Cerebellar nuclear complex (tissue), 1 donor: ENCODE measurements at places on chromosomes 3 and 15.
A peak's percentile ranks its signal among the peaks of the same experiment; 100 is the strongest.

DNA sequence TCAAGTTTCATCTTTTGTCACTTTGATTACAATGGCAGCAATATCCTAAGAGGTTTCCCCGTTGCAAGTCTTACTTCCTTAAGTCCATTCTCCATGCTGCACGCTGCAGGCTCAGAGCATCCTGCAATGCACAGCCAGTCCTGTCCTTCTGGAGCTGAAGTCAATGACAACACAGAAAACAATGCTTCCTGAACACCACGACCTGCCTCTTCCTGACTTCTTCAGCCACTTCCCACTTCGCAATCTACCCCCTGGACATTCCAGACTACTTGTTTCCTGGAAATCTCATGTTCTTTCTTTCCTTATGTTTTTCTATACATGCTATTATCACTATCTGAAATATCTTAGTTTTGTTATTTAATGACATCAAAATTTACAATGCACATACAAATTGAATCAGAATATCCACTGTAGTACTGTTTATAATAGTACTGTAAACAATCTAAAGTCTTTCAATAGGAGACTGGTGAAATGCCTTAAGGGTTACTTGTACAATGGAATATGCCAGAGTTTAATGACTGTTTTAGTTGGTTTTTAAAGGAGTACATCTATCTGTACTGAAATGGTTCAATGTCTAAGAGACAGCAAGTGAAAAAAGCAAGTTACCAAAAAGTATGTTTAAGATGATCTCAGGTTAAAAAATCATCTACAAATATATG, 113.7 kb upstream of the PRTG start:
- no peak for DNase-seq

GRCh38 chr15:85752491-85752961, 42.2 kb downstream of the KLHL25 start:
- peak; percentile 26 for DNase-seq

- no peak for DNase-seq
Observed at GRCh38 chr15:64355348-64355943, 527 bp downstream of the CSNK1G1 start.

DNA sequence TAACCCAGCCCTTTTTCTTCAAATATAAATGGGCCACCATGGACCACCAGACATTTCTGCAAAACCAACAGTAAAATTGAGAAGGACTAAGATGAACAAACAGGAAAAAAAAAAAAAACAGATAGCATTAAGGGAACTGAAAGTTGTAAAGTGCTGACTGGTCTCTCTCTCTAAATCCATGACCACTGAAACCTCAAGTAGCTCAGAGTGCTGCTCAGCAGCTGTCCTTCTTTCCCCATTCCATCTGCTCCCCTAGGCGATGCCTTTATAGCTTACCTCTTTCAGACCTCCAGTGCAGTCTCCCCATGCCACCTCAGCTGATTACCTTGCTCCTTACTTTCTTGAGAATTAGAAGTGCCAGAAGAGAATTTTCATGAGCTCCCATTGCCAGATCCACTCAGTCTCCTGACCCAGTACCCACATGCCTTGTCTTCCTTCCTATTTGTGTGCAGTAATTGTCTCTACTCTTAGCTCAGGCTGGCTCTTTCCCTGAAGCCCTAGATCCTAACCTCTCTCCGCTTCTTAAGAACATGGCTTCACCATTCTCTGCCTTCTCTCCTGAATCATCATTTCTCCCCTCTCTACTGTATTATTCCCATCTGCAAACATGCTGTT, 23.9 kb upstream of the XIRP1 start:
- DNase-seq: no peak

GRCh38 chr15:86830304-86830703, 750.6 kb downstream of the AGBL1 start:
- no peak for DNase-seq

DNA sequence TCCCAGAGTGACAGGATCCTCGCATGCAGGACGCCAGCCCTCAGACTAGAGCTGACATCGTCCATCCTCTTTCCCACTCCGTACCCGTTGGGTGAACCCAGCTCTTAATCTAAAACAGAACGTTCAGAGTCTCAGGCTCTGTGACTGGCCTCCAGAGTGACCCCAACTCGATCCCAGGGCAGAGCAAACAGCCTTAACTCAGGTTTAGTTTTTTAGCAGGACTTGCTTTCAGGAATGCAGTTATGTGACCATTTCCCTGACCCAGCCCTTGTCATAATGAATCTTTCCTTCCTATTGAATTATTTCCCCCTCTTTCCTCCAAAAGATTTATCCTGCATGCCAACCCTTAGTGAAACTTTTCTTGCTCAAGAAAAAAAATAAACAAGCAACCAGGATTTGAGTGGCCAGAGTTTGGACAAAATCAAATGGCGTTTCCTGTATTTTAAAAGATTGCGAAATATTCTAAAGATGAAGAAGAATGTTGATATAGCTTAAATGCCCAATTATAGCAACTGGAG, 47.8 kb upstream of the RARB start:
- no peak for DNase-seq

- peak; percentile 14 for DNase-seq
Observed at GRCh38 chr3:72836923-72837322, 11.3 kb downstream of the SHQ1 start.

DNA sequence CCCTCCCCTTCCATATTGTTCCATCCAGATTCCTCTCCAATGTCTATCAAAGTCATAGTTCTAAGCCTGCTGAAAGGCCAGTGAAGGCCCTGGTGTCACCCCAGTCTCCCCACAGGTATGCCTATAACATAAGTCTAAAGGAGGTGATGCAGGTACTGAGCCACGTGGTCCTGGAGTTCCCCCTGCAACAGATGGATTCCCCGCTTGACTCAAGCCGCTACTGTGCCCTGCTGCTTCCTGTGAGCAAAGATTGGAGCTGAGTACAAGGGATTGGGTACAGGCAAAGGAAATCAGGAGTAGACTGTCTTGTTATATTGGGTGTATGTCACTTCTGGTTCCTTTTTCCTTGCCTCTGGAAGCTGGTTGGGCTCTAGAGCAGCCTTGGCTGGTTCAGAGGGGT, 8.2 kb downstream of the EIF2B5 start:
- DNase-seq: no peak

DNA sequence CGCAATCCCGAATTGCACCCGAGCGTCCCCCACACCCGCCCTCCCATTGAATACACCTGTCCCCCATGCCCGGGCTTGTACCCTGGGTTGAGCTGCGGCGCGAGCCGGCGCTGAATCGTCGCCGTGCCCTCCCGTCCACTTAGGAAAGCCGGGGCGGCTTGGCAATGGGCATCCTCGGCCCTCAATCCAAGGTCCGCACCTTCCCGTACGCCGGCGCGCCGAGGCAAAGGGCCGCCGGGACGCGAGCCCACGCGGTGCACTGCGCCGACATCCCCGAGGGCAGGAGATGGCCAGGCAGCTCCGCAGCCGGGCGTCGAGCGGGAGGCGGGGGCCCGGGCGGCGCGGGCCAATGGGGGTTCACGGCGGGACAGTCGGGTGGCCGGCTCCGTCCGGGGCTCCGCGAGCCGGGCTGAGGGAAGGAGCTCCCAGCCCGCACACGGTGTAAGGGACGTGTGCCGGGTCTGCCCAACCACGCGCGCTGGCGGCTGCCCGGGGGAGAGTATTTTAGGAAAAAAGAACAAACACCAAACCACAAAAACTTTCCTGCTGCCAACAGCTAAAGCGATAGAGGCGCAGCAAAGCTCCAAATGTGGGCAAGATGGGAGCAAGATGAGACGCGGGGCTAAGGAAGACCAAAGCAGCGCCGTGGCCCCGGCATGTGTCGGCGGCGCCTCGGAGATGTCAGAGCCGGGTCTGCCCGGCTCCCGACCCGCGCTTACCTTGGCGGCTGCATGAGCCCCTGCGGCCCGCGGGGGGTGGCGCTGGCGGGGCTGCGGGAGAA, 621 bp downstream of the RGMA start:
- no peak for DNase-seq

- no peak for DNase-seq
Observed at GRCh38 chr15:69515926-69516325, 63.3 kb downstream of the RPLP1 start.

DNA sequence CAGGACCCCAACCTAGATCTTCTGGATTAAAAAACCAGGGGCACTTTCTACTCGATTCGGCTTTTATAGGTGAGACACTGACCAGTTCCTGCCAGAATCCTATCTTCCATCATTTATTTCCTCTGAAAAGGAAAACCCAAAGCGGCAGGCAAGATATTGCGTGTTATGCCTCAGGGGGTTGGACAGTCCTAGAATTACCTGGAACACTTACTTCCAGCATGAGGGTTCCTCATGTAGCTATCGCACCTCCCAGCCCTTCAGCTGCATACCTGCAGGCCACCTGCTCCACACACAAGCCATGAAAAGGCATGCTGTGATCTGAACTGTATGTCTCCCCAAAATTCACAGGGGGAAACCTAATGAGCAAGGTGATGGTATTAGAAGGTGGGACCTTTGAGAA, 58.3 kb upstream of the DLG1 start:
- DNase-seq: no peak

GRCh38 chr3:120162400-120162799, 68.2 kb upstream of the GSK3B start:
- DNase-seq: no peak

DNA sequence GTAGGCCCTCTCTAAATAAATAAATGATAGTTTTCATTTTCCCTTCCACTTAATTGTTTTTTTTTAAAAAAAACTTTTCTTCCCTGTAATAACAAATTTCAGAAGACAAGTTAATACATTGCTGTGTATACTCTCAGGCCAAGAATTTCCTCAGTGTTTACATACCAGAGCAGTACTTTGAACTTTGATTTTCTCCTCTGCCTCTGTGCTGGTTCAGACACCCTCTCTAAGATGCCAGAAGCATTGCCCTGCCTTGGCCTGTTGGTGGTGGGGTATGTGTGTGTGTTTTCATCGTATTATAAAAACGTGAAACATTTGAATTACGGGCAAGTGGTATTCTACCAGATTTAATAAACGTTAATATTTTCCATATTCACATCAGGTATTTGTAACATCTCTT, 70.1 kb downstream of the SMAD3 start:
- DNase-seq: no peak

DNA sequence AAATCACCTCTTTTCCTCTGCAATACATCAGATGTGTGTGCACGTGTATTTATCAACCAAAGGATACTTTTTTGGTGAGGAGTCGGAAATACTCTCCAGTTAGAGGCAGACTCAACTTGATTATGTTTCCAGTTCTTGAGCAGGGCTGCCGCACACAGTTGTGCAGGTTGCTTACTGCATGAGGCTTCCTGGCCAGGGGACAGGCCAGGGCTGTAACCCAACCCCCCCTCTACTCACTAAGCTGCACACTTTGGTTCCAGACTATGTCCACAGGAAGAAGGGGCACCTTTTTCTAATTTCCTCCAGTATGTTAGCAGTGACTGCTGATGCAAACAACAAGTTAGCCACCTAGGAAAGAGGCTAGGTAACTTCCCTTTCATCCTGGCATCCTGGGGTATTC, 476.9 kb upstream of the TBL1XR1 start:
- no peak for DNase-seq

DNA sequence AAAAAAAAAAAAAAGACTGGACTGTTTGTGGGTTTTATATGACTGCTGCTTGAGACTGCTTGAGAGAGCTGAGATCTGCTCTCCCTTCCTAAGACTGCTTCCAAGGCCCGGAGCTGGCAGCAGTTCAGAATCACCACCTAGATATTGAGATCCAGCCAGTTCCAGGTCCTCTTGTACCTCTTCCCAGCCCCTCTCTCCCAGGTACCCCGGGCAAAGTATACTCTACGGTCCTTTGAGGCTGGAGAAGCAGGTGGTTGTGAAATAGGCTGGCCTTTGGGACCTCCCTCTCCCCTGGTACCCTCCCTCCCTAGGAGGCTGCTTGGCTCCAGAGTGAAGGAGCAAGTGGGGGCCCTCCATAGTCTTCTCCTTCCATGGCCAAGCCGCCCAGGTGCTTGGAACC, 12.6 kb upstream of the BAHD1 start:
- DNase-seq: no peak

GRCh38 chr3:128488991-128489673, 3.9 kb downstream of the GATA2 start:
- DNase-seq: no peak

DNA sequence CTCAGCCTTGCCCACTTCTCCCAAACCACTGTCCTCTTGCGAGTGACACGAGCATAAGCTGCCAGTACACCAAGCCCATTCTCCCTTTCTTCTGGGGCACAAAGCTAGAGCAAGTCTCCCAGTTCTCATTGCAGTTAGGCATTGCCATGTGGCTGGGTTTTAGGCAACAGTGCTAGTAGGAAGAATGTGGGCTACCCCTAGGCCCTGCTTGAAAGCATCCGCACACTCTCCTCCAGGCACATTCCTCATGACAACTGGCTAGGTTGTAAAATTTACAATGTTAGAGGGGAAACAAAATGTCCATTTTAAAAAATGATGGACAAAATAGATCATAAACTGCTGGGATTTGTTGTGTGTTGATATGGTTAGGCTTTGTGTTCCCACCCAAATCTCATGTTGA, 19.7 kb downstream of the ITGB5 start:
- DNase-seq: no peak

- DNase-seq: no peak
Observed at GRCh38 chr3:127096256-127097071, 96.5 kb upstream of the PRR23E start.

DNA sequence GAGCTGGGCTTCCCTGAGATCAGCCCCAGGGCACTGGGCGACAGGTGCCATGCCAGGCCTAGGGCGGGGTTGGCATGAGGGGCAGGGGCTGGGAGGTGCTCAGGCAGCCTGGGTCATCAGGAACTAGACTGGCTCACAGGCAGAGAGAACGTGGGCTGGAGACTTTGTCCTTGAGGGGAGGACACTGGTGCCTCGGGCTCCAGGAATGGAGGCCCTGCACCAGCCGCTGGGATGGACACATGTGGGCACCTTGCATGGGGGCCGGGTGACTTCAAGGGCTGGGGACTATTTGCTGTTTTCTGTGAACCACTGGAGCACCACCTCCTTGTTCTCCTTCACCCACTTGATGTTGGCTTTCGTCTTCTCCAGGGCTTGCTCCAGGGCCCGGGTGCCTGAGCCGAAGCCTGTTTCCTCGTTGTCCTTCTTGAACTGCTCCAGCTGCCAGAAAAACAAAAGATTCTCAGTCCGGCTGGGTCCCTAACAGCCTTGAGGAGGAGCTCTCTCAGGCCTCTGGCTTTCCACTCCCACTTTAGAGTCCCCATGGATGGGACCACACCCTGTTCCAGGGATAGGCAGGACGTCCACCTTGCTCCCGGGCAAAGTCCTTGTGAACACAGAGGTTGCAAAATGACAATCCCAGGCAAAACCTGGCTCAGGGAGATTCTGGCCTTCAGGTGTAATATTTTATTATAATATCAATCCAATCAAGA, 9.1 kb downstream of the MESP2 start:
- DNase-seq: no peak
